ENCODE measurements at places on chromosomes 4 and X.

DNA sequence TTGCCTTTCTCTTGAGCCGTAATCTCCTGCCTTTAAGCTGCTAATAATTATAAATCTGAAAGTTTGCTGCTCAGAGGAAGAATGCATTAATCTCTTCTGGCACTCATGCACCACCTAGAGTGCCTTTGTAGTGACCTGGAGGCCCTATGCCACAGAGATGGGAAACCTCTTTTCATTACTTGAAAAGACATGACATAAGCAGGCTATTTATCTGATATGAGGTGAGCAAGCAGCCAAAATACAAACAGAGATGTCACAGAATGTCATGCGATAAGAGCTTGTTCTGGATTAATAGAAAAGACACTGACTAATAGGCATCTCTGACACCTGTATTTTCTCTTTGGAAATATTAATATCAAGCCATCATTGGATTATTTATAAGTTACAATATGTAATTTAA lies 42.3 kb downstream of the GABRB1 start:
- no peak for DNase-seq

DNA sequence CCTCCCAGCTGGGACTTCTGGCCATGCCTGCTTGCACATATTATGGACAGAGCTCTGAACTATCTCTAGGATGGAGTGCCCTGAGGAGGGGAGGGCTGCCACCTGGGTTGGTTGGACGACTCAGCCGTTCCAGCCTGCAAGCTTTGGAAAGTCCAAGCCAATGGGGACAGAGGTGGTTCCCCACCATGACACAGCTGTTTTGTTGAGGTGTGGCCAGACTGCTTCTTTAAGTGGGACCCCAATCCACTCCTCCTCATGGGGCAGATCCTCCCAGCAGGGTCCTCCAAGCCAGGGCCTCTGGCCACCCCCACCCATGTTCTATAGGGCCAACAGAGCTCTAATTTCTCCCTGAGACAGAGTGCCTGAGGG lies 22.7 kb downstream of the F8A3 start:
- no peak for DNase-seq

GRCh38 chr4:83109480-83110222 lies 4.9 kb downstream of the PLAC8 start:
- no peak for DNase-seq

- no peak for DNase-seq
Observed at GRCh38 chrX:34341258-34341657, 209.1 kb upstream of the FAM47A start.

DNA sequence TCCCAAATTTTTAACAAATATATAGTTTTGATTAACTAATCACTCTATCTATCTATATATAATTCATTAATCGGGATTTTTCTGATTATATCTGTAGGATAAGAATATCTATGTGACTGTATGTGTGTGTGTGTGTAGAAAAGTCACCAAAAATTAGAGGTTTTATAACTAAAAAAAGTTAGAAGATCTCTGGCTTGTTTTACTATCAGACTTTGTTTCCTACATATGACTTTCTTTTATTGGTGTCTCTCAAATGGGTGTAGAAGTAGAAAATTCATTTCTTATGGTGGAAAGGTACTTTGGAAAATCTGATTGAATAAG lies 26.7 kb upstream of the TMPRSS11D start:
- no peak for DNase-seq

GRCh38 chrX:18855919-18856644 lies 127.8 kb downstream of the PHKA2 start:
- DNase-seq, result no peak

DNA sequence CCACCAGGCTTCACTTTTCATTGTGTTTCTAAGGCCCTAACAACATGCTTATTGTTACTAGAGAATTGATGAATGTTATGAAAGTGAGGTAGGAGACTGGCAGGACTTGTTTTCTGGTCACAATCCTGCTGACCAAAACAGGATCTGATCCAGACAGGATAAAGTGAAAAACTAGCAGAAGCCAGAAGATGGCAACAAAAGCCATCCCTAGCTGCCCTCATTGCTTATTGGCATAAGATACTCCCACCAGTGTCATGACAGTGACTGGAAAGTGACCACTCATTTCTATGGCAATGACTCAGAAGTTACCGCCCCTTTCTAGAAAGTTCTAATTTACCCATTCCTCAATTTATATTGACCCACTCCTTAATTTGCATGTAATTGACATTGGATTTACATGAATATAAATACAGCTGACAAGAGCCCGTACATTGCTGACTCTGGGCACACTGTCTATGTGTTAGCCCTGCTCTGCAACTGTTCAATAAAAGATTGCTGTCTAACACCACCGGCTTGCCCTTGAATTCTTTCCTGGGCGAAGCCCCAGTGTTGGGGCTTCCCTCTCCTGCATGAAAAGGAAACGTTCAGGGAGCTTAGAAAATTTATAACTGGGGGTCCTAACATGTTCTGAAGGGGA lies 30.0 kb upstream of the FGG start:
- DNase-seq, result no peak

DNA sequence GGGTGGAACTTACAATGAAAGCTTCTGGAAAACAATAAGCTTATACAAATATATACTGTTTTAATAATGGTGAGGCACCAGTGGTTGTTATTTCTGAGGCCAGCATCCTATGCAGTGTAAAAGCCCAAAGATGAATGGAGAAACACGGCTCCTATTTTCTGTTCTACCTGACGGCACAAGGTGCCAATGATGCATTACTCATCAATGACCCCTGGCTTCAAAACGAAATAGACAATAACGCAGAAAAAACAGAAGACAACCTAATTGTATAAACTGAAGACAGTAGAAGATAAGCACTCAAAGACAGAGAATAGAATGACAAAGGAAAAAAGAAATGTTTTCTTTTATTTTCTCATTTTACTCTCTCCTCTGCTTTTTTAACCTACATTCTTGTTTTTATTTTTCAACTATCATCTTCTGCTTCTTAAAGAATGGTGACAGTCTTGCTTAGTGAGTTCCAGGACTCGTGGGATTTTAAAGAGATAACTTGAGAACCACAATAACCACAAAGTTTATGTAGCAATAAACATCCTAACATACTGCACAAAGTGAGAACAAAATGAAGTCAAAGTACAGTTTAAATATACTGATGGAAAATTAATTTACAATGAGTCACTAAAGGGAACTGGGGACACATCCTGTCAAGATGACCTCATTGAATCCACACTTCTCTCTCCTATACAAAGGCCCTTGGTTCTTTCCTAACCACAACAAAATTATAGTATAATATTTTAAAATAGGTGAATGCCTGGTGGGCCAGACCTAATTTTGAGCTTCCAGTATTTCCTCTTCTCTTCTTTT lies 169.8 kb downstream of the BTC start:
- no peak for DNase-seq

- no peak for DNase-seq
Observed at GRCh38 chrX:39896951-39897740, 200.6 kb downstream of the BCOR start.

- no peak for DNase-seq
Observed at GRCh38 chrX:40105835-40106675, 8.3 kb upstream of the BCOR start.

- DNase-seq, result no peak
Observed at GRCh38 chr4:173367285-173367684, 3.5 kb upstream of the SAP30 start.

- no peak for DNase-seq
Observed at GRCh38 chr4:8114456-8115202, 44.0 kb downstream of the ABLIM2 start.

GRCh38 chr4:74015126-74015780 lies 16.8 kb upstream of the CXCL5 start:
- no peak for DNase-seq

DNA sequence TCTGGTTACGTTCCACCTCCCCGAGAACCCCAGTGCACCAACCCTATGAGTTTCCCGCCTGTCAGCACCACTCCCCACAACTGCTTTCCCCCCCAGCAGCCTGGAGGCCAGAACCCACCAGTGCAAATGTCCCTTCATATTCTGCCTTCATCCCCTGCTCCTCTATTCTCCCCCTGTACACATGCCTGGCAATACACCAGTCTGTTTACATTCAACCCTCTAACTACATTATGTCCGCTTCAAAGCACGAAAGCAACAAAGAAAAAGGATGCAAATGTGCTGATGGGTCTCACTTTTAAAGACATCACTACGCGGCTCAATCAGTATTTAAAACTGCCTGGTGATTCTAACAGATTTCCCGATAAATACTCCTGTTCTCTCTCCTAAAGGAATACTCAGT lies 126.7 kb upstream of the SORBS2 start:
- no peak for DNase-seq

- no peak for DNase-seq
Observed at GRCh38 chr4:74619931-74620702, 174.2 kb downstream of the BTC start.

DNA sequence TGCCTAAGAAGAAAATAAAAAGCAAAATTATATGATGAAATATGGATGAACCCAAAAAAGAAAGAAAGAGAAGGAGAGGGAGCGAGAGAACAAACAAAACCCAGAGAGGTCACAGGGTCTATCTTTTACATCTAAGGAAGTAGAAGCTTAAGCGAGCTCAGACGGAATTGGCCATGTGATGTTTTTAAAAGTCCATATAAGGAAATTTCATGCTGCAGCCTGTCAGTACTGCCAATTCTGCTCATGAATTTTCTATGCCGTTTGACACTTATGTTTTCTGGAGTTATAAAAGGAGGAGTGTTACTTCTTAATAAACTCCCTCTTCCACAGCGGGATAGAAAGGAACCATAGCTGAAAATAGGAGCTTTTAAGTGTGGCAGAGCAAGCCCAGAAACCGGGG lies 32.9 kb upstream of the DCX start:
- no peak for DNase-seq

DNA sequence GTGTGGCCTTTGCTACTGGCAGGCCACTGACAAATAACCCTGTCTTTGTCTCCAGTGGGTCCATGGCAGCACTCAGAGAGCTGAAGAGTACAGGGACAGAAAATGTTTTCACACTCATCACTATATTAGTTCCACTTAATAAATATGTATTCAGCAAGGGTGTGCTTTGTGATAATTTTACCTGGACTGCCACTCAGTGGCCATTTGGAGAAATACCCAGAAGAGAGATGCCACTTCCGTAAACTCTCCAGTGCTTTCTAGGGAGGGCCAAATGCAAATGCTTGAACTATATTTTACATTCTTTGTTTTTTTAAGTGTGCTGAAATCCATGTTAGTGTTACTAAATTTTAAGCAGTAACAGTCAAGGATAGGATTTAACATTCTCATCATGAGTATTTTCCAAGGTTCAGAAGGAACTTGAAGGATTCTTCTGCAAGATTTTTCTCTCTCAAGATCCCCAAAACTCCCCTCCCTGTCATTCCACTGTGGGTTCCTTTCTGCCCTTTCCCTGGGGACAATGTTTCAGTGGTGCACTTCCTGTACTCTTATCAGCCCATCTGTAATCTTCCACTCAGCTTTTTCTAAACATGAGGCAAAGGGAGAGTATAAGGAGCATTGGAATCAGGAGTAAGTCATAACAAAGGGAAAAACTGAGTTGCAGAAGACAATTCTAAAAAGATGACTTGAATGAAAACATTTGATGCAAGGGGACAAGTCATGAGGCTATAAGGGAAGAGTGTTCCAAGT lies 46.0 kb downstream of the TFDP3 start:
- DNase-seq, result no peak

DNA sequence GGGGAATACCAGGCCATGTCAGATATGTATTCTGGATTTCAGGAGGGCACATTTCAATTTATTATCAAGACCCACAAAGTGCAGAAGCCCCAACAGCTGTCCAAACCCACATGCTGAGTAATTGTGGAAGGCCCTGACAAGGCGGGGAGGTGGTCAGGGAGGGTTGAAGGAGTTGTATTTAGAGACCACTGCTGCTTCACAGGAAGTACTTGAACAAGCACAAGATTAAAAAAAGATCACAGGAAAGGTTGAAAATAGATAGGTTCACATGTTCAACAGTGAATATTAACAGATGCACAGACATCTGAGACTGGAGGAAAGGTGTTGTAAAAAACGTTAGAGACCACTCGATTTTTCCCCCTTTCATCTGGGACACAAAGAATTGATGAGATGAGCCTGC lies 17.9 kb downstream of the ATP8A1 start:
- no peak for DNase-seq

DNA sequence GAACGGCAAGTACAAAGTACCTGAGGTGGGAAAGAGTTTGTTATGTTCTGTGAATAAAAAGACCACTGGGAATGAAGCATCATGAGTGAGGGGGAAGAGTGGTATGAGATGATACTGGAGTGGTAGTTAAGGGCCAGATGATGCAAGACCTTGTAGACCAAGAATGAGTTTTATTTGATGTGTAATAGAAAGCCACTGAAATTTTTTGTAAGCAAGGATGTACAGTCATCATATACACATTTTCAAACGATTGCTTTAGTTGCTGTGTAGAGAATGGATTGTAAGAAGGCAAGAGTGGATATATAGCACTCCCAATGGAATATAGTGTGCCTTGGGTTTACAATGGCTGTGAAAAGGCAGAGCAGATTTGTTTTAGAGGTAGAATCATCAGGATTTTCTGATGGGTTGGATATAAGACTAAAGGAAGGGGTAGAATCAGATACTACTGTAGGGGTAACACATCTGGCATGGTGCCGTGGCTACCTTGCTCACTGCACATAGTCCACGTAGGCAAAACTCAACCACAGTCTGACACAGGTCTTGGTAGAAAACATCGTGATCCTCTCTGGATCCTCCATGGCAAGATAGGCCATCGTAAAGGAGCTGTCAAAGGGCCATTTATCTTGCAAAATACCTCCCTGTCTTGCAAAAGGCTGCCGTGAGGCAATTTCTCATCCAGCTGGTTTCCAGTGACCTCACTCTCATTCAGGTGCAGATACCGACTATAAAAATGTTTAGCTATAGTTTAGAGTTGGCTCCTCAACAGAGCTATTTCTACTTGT lies 14.9 kb downstream of the TIFA start:
- DNase-seq, result no peak

DNA sequence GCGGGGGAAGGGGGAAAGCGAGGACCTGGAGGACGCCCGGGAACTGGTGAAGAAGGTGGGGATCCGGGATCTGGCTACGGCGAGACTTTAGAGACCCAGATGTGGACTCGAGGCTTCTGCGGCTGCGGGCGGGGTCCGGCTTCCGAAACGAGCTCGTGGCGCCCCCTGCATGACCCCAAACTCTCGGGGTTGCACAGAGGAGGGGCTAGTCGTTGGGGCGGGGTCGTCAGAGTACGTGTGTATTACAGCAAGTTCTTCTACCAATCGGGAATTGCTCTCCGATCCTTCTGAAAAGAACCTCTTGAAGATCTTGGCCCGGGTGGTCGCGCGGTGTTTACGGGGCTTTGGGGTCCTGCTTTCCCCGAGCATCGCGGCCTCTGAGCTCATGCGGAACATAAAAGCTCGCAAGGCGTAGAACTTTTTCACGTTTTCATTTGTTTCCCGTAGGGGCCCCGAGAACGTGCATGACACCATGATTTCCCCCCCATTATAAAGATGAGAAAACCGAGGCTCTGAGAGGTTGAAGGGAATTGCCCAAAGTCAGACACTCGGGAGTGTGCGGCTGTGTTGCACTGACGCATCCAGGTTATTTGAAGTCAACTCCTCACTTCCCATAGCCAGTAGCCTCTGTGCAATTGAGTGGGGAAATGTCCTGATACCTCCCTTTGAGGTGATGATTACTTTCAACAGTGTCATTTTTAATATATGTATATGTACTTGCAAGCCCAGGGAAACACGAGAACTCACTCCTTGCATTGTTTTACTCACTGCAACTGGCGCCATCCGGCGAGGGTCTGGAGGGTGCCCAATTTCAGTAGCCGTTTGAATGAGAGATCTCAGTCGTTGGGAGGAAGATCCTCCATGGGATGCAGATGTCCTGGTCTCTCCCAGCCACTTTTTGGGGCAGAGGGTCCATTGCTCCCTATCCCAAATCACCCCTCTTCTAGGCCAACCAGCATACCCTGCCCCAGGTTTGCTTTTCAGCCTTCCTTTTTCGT lies at the start of gene BEND4:
Gene BEND4, minus strand, starts transcription at position 149 of the 998 bp plus-strand sequence. CDS start 512 bp downstream, outside the sequence.
- no peak for DNase-seq
